ENCODE measurements at places on chromosomes 4 and X. TPM values are rescaled to one million over a fixed set of nuclear protein-coding genes. Genes with fewer than 3 reads are reported as not detected.

DNA sequence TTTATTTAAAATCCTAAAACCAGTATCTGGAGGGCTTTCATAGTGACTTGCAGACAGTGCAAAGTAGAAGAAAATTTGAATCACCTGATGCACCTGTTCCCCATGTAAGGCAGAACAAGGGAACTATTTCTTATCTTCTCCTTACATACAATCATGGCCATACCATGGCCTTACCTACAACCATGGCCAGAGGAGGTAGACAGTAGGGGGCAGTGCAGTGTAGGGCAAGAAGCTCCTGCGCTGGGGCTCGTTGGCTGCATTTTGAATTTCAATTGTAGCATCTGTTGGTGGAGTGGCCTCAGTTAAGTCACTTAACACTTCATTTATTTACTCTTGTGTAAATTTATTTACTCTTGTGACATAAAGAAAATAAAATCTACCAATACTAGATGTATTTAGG is 33.0 kb downstream of the GALNTL6 start:
- H3K27ac ChIP-seq = no peak overlapping the region
- no peaks in the 10 kb centered on the region for H3K36me3 ChIP-seq
- no peak for DNase-seq
- H3K4me1 ChIP-seq = no peaks in the 10 kb centered on the region

- no peaks in the 10 kb centered on the region for H3K4me1 ChIP-seq
- no peak overlapping the region for H3K4me3 ChIP-seq
- no peaks in the 10 kb centered on the region for H3K27me3 ChIP-seq
Observed at GRCh38 chrX:134481339-134481738, 21.4 kb downstream of the HPRT1 start.

- no peak overlapping the region for H3K4me3 ChIP-seq
- no peaks in the 10 kb centered on the region for H3K27me3 ChIP-seq
- DNase-seq = no peak
- H3K4me1 ChIP-seq = no peaks in the 10 kb centered on the region
- H3K36me3 ChIP-seq = no peaks in the 10 kb centered on the region
Observed at GRCh38 chr4:2269618-2270163, 7.8 kb upstream of the MXD4 start.

The CFAP99 gene
- total RNA-seq = not detected

DNA sequence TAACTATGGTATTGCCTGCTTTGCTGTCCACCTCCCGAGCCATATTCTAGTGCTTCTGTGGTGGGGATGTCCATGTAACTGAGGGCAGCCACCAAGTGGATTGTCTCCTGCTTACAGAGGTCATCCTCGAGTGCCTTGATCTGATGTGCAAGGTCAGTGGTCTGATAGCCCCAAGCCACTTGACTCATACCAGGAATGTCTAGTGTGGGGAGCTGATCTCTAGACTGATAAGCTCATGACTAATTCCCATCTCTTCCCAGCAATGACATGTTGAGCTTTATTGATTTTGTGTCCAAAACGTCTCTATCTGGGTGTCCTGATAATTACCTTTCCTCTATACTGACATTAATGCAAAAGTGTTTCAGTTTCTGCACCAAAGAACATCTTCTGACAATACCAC is 168.4 kb upstream of the WDR1 start:
- no peak overlapping the region for H3K4me3 ChIP-seq
- no peaks in the 10 kb centered on the region for H3K27me3 ChIP-seq
- H3K36me3 ChIP-seq = no peaks in the 10 kb centered on the region
- no peak overlapping the region for H3K27ac ChIP-seq

The GPR143 gene
- total RNA-seq = not detected

DNA sequence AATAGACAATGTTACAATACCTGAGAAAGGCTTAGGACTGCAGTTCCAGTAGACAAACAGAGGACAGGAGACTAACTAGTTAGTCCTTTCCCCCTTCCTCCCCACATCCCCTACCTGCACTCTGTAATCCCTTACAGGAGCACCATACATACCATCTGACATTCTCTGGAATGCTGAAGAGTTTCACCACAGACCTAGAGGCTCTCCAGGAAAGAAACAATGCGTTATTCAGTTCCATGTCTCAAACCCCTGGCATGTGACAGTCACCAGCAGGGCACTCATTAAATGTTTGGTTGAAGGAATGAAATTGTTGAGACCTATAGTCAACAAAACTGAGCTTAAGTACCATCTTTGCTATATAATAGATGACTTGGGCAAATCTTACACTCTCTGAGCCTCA is 100.2 kb upstream of the USP38 start:
- H3K27me3 ChIP-seq = no peaks in the 10 kb centered on the region
- H3K4me1 ChIP-seq = no peaks in the 10 kb centered on the region
- H3K4me3 ChIP-seq = no peak overlapping the region
- no peak for DNase-seq
- no peaks in the 10 kb centered on the region for H3K36me3 ChIP-seq
- H3K27ac ChIP-seq = no peak overlapping the region

The FAM184B gene
- not detected for total RNA-seq

The F8 gene
- 49.9 TPM for total RNA-seq

DNA sequence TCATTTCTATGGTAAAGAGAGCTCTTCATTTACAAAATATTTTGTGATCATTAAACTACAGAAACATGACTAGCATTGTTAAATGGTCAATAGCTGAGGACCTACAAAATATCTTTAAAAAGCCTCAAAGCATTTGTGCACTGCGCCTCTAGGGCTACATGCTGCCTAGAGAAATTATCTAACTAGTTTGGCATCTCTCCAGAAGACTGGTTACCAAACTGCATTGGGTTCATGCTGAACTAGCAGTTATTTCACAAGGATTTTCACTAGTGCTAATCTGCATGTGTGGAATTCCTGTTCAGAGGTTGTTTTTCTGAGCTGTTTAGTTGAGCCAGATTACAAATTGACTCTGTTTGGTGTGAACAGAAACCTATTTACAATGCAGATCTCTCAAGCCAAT is 58.5 kb upstream of the PITX2 start:
- no peak overlapping the region for H3K27ac ChIP-seq
- H3K27me3 ChIP-seq = no peaks in the 10 kb centered on the region
- no peak for DNase-seq
- no peaks in the 10 kb centered on the region for H3K4me1 ChIP-seq

The RXFP1 gene
- 0.36 TPM for total RNA-seq

- H3K27ac ChIP-seq = no peak overlapping the region
- no peak for DNase-seq
- no peak overlapping the region for H3K4me3 ChIP-seq
- no peaks in the 10 kb centered on the region for H3K36me3 ChIP-seq
- no peaks in the 10 kb centered on the region for H3K4me1 ChIP-seq
Observed at GRCh38 chrX:154487518-154488290, 1.3 kb upstream of the UBL4A start.

The USP51 gene
- 2.7 TPM for total RNA-seq

GRCh38 chr4:128291096-128291495 is 3.5 kb upstream of the PGRMC2 start:
- H3K27me3 ChIP-seq = no peaks in the 10 kb centered on the region
- DNase-seq = no peak
- H3K4me3 ChIP-seq = no peak overlapping the region
- H3K27ac ChIP-seq = no peak overlapping the region

The GSX2 gene
- not detected for total RNA-seq

DNA sequence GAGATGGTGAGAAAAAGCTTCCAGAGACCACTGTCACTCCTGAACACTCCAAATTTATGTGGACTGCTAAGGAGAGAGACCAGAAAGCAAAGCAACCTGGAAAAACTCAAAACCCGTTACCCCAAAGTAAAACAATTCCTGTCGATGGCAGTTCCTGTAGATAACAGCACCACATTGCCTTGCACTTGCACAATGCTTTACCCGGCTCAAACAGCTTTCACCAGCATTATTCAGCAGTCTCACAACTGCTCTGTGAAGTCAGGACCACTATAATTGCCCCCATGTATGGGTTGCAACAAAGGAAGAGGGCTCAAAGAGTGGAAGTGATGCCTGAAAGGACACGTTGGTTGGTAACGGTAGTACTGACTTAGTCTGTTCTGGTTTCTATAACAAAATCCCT is 234.8 kb downstream of the BCOR start:
- no peaks in the 10 kb centered on the region for H3K27me3 ChIP-seq
- H3K4me1 ChIP-seq = no peaks in the 10 kb centered on the region
- no peak for DNase-seq
- H3K4me3 ChIP-seq = no peak overlapping the region
- no peaks in the 10 kb centered on the region for H3K36me3 ChIP-seq

The ARHGEF38 gene
- not detected for total RNA-seq

The ARL9 gene
- total RNA-seq = 0.51 TPM

DNA sequence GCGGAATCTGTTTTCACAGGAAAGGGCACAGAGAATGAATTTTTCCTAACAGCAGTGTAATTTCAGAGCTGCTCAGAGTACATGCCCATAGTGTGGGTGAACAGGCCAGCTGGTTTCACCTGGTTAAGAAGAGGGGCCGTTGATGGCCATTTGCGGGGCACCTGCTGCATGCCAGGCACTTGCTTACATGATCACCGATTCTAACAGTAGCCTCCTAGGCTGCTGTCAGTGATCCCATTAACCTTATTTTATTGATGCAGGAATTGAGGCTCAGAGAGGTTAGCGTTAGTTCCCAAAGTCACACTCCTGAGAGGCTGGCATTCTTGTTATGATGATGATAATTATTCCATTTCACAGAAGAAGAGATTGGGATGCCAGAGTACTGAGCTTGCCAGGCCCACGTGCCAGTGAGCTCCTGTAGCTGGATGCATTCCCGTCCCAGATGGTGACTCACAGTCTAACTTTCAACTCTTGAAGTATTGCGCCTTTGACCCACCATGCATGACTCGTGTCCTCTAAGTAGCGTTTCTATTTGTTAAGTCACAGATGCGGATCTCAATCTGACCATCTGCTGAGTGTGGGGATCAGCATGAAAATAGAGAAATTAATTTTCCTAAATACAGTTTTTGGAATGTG is 76.5 kb downstream of the PSAPL1 start:
- no peaks in the 10 kb centered on the region for H3K36me3 ChIP-seq
- no peak for DNase-seq
- H3K27me3 ChIP-seq = no peaks in the 10 kb centered on the region
- H3K4me1 ChIP-seq = no peaks in the 10 kb centered on the region
- H3K27ac ChIP-seq = no peak overlapping the region

The PRAF2 gene
- total RNA-seq = 37.7 TPM

- H3K27ac ChIP-seq = no peak overlapping the region
- no peak for DNase-seq
- no peak overlapping the region for H3K4me3 ChIP-seq
- no peaks in the 10 kb centered on the region for H3K36me3 ChIP-seq
- no peaks in the 10 kb centered on the region for H3K27me3 ChIP-seq
Observed at GRCh38 chr4:29199485-29199884, 1520.7 kb upstream of the PCDH7 start.

DNA sequence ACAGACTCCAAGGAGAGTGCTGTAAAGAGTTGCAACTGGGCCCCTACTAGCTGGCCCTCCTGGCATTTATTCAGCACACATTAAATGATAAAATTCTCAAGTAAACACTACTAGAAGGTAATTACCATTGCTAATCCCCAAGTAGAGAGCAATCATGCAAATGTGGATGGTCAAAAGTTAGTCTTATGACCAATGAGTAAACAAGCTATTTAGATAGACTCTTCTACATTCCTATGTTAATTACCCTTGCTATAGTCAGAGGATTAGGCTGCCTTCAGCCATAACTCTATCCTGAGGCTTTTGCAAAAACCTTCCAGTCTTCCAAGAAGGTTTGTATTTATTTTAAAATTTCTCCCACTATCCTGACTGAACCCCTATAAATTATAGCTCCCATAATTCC is 28.3 kb upstream of the HPGD start:
- H3K27me3 ChIP-seq = no peaks in the 10 kb centered on the region
- H3K36me3 ChIP-seq = no peaks in the 10 kb centered on the region
- no peak overlapping the region for H3K4me3 ChIP-seq
- no peak overlapping the region for H3K27ac ChIP-seq

- no peak overlapping the region for H3K4me3 ChIP-seq
- H3K36me3 ChIP-seq = no peaks in the 10 kb centered on the region
- no peak overlapping the region for H3K27ac ChIP-seq
Observed at GRCh38 chr4:98614094-98614493, 44.3 kb downstream of the TSPAN5 start.

DNA sequence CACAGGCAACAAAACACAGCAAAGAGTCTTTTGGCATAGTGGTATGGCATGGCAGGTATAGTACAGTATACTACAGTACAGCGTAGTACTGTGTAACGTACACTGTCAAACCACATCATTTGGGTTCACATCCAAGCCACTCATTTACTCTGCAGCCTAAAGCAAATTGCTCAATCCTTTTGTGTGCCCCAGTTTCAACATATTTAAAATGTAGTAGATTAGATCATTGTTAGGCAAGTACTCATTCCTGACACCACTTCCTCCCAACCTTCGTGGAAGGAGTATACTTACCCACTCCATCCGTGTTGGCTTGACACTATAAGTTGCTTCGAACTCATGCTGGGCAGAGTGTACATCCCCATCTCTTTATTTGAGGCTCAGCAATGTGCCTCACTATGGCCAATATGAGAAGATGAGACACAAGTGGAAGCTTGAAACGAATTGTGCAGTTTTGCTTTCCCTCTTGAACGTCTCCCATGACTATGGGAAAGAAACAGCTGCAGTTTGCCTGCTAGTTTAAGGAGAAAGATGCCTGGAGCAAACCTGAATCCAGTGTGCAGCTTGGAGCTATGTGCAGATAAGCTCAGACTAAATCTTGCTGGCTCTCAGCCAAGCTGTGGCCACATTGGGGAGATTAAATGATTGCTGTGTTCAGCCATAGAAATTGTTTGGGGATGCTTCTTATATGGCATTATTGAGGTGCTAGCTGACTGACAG is 85.7 kb upstream of the TBL1X start:
- no peaks in the 10 kb centered on the region for H3K27me3 ChIP-seq
- no peak overlapping the region for H3K4me3 ChIP-seq
- H3K4me1 ChIP-seq = no peaks in the 10 kb centered on the region
- no peaks in the 10 kb centered on the region for H3K36me3 ChIP-seq
- DNase-seq = no peak
- H3K27ac ChIP-seq = no peak overlapping the region

GRCh38 chr4:74675673-74676279 is 118.5 kb downstream of the BTC start:
- no peak overlapping the region for H3K4me3 ChIP-seq
- H3K27ac ChIP-seq = no peak overlapping the region
- H3K27me3 ChIP-seq = no peaks in the 10 kb centered on the region
- H3K36me3 ChIP-seq = no peaks in the 10 kb centered on the region
- H3K4me1 ChIP-seq = no peaks in the 10 kb centered on the region

DNA sequence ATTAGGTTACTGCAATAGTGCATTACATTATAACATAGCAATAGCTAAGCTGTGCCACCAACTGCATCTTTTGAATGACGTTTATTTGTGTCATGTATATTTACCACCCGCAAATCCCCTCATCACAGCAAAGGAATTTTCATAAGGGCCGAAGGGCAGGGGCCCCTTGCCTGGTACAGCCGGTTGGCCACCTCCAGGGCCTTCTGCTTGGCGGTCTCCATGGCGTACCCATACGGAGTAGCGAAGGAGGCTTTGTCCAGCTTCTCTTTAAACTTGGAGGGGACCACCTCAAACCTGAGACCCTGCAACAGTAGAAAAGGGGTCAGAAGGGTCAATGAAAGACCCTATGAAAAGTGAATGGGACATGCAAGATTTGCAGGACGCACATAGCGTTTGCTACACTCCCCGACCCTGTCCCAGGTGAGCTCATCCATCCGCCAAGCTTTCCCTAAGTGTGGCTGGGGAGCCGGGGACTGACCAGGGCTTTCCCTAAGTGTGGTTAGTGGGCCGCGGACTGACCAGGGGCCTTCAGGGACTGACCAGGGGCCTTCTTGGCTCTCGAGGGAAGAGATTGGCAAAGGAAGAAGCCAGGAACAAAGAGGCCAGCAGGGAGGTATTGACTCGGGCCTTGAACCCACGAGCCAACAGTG is 10.6 kb downstream of the ASMTL start:
- H3K27me3 ChIP-seq = no peaks in the 10 kb centered on the region
- no peak overlapping the region for H3K4me3 ChIP-seq
- peaks cover 2% of the 10 kb centered on the region for H3K36me3 ChIP-seq
- no peaks in the 10 kb centered on the region for H3K4me1 ChIP-seq
- no peak overlapping the region for H3K27ac ChIP-seq
- peak; percentile 33 for DNase-seq
